Muscle of arm (tissue), 14 donors: ENCODE measurements at places on chromosomes 7 and 10.

GRCh38 chr10:8766899-8767298 is 712.4 kb downstream of the GATA3 start:
- DNase-seq, result no peak

- DNase-seq, result no peak
Measured at GRCh38 chr10:70985824-70986622, 97.7 kb upstream of the PCBD1 start.

GRCh38 chr10:69223028-69223342 is 2.9 kb downstream of the HKDC1 start:
- no peak for DNase-seq

GRCh38 chr10:129411393-129411705 is 55.7 kb upstream of the MGMT start:
- no peak for DNase-seq
